Stimulated activated naive CD8-positive, alpha-beta T cell treated with anti-CD3 and anti-CD28 coated beads, Interleukin-15, Interleukin-2, amounts not matched to agents 100 U/mL and 50 U/mL, for 24 hours (primary cell): ENCODE measurements at places on chromosomes 5 and 9.

GRCh38 chr9:8188723-8189407 is 389.3 kb upstream of the DMAC1 start:
- peak; percentile 17 for DNase-seq

DNA sequence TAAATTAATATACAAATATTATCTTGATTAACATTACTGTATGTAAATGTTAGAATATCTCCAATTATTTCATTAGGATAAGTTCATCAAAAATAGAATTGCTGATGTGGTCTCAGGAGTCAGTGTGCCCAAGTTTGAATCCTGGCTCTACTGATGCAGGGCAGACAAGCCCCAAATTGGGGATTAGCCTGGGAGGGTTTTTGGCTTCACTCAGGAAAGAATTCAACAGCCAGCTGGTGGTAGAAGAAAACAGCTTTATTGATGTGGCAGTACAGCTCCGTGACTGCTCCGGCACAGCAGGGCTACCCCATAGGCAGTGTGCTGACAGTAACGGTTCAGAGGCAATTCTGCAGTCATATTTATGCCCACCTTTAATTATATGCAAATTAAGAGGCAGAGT is 32.5 kb downstream of the COL27A1 start:
- DNase-seq = no peak

GRCh38 chr5:80654054-80654390 is 430 bp upstream of the MSH3 start:
- peak; percentile 61 for DNase-seq

DNA sequence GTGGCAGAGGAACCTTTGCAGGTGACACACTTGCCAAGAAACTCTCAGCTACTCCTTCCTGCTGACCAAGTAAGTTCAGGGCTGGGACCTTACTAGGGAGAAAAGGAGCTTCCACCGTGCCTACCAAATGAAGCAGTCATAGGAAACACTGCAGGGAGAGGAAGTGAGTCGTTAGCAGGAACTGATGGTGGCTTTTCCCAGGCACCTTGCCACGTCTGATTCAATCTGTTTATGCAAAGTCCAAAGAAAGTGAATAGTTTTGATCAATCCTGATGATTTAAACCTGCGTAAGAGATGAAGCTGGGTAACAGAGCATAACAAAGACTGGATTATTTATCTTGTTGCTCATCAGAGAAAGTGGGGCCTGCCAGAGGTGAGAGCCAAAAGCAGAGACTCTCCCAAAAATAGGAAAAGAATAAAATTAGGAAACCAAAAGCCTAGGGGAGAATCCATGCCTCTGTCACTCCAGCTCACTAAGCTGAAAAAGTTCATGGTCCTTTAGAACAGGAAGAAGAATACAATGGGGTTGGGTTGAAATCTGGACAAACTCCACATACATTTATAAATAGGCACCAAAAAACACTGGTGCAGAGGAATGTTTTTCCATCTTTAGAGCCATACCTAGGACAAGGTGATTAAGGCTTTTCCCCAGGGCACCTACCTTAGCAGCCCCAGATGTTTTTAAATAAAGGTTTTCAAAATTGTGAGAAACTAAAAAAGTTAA is 9.3 kb upstream of the PFDN1 start:
- DNase-seq = no peak

GRCh38 chr9:75743855-75744254 is 146.6 kb upstream of the PCSK5 start:
- no peak for DNase-seq

- no peak for DNase-seq
Observed at GRCh38 chr5:124330595-124331220, 415.7 kb downstream of the ZNF608 start.

DNA sequence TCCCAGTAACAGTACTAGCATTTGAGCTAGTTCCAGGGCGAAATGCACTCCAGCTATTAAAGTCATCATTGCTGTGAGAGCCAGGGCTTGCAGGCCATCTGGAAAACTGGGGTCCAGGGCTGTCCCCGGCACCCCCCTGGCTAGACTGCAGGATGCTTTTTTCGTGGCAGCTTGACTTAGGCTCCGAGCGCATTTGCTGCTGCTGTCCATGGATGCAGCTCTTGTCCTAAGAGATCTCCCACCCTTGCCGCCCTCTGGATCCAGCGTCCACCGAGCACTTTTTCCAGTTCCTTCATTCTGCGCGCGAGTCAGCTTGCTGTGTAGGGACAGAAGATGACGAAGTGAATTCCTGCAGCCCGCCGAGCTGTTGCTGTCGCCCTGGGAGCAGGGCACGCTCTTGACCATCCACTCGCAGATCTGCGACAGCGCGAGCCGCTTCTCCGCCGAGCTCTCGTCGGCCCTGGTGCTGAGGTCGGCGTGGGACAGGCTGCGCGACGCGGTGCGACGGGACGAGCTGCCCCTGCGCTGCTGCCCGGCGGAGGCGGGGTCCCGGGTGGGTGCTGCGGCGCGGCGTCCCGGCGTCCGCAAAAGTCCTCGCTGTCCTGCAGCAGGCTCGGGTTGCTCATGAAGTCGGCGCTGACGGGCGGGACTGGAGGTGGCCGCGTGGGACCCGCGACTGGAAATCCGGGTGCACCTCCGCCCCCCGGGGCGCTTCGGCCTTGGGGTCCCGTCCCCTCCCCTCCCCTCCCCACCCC is 30.7 kb downstream of the OR2V1 start:
- DNase-seq = no peak

DNA sequence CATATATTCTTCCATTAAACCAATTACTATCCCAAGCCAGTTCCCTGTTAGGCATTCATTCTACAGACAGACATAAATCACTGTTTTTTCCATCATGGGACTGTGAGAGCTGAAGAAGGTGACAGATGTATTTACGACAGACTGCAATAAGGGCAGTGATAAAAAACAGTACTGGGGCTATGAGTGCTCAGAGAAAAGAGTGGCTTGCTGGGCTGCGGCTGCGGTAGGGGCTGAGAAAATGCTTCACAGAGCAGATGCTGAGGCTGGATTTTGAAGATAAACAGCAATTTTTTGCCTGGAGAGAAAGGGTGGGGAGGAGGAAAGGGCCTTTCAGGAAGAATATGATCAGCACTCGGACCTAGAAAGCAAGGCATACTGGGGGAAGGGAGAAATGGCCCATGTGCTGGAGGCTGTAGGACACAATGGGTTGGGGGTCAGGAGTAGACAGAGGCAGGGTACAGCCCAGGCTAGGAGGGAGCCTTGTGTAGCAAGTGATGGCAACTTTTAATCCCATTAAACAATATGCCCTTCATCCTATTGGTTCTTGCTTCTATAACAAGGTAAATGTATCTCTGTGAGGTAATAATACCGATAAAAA is 279.3 kb downstream of the ASTN2 start:
- DNase-seq = no peak

GRCh38 chr9:4095484-4095883 is 204.4 kb downstream of the GLIS3 start:
- DNase-seq = no peak

DNA sequence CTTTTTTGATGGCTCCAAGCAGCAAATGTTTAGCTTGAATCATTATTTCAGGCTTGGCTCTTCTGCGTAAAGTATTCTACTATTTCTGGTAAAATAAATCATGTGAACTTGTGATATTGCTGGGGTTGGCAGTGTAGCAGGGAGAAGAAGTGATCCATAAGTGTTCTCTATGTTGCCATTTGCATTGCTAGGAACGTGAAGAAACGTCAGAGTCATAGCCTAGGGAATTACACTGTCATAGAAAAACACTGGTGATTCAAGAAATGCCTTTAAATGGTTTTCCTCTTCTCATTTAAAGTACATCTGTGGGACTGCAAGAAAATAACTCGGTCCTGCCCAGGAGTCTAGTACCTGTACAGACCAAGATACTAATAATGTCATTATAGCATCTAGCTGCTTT is 162.3 kb downstream of the PBX3 start:
- no peak for DNase-seq

DNA sequence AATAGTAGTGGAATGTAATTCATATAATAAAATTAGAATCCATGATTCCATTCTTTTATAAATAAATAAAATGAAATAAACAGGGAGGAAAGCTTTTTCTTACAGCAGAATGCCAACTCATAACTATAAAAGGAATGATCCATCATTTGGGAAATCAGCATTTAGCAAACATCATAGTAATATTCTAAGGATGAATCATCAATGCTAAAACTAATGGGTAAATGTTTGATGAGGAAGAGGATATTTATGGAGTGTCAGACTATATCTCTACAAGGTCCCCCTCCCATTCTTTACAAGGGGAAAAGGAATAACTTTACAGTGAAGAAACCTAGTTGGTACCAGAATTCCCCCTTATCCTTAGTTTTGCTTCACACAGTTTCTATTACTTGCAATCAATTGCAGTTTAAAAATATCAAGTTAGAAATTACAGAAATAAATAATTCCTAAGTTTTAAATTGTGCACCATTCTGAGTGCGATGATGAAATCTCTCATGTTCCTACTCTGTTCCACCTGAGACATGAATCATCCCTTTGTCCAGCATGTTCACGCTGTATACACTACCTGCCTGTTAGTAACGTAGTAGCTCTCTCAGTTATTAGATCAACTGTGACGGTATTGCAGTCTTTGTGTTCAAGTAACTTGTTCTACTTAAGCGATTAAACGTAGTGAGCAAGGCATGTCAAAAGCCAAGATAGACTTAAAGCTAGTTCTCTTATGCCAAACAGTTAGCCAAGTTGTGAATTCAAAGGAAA is 14.2 kb upstream of the JAKMIP2 start:
- no peak for DNase-seq

GRCh38 chr5:149166128-149166527 is 24.8 kb downstream of the ABLIM3 start:
- DNase-seq = no peak

DNA sequence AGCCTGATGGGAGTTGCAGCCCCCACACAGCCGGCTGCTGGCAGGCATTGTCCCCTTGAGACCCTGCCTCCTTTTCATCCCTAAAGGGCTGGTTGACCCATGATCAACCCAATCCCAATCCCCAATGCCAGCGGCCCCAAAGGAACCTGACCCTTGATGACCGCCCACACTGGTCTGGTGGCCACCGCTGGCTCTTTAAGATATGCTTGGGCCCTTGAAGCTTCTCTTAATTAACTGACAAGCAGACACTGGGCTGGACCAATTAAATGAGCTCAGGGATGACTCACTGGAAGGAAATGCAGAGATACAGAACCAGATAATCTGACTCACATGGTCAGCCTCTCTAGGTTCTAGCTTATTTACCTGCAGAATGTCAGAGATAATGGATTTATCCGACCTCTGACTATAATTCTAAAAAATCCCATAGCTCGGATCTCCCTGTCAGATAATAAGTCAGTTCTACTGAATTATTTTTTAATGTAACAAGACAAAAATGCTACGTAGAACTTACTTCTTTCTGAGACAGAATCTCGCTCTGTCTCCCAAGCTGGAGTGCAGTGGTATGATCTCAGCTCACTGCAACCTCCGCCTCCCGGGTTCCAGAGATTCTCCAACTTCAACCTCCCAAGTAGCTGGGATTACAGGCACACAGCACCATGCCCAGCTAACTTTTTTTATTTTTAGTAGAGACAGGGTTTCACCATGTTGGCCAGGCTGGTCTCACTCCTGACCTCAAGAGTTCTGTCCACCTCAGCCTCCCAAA is 11.1 kb upstream of the MLANA start:
- DNase-seq = no peak

DNA sequence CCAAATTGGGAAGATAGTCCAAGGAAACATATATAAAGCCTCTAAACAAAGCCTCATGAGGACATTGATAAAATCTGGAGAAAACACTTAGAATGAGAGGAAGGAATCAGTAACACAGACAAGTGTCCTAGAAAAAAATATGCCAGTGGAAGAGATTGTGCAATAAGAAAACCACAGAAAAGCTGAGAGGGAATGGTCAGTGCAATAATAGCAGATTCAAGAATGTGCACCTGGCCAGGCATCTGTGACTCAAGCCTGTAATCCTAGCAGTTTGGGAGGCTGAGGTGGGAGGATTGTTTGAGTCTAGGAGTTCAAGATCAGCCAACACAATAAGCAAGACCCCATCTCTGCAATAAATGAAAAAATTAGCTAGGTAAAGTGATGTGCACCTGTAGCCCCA is 691.2 kb upstream of the CDH6 start:
- DNase-seq = no peak

DNA sequence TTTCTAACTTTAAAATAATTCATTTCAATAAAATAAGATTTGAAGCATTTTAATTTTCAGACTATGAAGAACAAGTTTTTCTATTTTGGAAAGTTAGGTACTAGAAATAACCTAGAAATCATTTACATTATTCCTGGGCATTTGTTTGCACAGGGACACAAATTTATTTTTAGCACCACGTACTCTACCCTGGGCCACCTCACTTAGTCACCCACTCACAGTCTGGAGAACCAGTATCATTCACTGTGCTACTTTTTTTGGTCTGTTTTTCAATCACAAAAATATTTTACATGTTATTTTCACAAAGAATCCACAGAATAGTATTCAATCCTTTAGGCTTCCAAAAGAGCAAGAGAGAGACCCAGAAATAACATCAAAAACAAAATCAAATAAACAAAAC is 128.6 kb upstream of the ACOT12 start:
- DNase-seq = no peak

DNA sequence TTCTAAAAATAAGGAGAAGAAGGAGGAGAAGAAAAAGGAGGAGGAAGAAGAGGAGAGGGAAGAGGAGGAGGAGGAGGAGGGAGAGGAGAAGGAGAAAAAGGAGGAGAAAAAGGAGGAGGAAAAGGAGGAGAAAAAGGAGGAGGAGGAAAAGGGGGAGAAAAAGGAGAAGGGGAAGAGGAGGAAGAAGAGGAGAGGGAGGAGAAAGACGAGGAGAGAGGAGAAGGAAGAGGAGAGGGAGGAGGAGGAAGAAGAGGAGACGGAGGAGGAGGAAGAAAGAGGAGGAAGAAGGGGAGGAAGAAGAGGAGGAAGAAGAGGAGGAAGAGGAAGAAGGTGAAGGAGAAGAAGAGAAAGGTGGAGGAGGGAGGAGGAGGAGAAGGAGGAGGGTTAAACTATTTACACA is 210.2 kb upstream of the TRPM3 start:
- DNase-seq = no peak

GRCh38 chr5:25489834-25490538 is 845.2 kb upstream of the CDH10 start:
- DNase-seq = no peak

DNA sequence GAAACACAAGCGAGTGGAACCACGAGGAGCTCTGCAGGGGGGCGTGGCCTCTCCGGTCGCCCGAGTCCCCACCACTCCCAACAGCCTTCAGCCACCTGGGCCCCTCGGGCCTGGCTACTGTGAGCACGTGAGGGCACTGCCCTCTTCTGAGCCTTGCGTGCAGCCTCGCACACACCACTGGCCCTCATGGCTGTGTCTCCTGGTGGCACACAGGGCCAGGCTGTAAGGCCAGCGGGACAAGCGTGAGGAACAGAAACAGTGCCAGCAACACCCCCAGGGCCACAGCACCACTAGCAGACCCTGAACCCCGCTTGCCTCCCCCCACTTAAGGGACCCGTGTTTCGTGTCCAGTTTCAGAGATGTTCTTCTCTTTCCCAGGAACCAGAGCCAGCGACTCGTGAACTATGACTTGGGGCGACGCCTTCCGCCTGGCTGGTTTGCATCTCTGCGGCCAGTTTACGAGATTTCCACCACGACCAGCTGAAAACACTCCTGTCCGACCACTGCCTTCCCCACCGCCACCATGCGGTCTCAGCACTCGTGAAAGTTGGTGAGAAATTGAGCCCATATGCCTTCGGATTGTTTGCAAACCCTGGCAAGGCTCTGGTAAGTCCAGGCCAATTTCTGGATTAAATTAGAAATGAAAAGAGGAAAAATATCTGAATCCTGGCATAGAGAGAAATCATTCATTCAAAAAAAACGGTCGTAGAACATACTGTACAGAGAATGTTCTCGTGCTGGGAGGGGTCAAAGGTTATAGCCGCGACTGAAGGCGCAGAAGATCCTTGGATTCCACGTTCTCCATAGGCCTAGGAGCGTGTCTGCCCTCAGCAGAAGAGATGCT is 135.6 kb downstream of the ZNF354C start:
- DNase-seq = no peak
